GM04503 (cell line): ENCODE measurements at places on chromosomes 5 and 9.

GRCh38 chr5:139951296-139951924 lies 91.7 kb downstream of the NRG2 start:
- DNase-seq, result no peak

DNA sequence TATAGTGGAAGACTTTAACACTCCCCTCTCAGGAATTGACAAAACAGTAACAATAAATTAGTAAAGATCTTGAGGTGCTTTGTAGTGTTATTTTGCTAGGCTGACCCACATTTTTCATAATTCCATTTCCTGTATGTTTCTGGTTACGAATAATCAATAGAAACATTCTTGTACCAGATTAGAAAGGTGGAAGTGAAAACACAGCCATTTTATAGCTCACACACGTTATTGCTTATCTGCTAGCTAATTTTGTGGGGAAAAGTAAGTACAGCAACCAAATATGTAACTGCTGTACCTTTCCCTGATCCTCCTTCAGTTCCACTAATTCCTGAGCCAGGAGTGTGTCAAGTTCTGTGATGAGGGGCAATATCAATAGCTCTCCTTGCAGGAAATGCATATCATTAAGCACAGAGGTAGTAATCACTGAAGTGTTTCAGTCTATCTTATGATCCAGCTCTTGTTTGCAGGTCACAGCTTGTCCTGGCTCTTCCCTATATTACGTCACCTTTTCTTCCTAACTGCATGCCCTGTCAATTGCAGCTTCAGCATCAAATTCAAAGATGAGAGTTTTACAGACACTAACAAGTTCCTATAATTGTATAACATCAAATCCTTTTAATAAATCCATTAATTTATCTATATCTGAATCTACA lies 59.4 kb downstream of the MINAR2 start:
- no peak for DNase-seq

GRCh38 chr9:4973246-4973645 lies 11.8 kb upstream of the JAK2 start:
- no peak for DNase-seq

- no peak for DNase-seq
These were observed 12.7 kb downstream of the FEM1C start for GRCh38 chr5:115531787-115532367.

- DNase-seq, result no peak
These were observed 351.7 kb downstream of the ZNF608 start for GRCh38 chr5:124394700-124395245.

- DNase-seq, result peak; percentile 32
These were observed 27.4 kb upstream of the SAP30L start for GRCh38 chr5:154418344-154418820.

DNA sequence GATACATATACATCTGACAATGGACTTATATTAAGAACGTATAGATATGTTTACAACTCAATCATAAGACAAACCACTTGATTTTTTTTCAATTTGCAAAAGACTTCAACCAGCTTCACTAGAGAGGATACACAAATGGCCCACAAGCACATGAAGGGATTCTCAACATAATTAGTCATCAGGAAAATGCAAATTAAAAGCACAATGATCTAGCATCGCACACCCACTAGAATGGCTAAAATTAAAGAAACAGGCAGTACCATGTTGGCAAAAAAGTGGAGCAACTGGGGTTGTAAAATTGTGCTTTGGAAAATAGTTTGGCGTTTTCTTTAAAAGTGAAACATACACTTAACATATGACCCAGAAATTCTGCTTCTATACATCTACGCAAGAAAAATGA lies 80.0 kb upstream of the TRIO start:
- no peak for DNase-seq

- no peak for DNase-seq
These were observed 195.0 kb downstream of the MAPKAP1 start for GRCh38 chr9:125511789-125512660.

DNA sequence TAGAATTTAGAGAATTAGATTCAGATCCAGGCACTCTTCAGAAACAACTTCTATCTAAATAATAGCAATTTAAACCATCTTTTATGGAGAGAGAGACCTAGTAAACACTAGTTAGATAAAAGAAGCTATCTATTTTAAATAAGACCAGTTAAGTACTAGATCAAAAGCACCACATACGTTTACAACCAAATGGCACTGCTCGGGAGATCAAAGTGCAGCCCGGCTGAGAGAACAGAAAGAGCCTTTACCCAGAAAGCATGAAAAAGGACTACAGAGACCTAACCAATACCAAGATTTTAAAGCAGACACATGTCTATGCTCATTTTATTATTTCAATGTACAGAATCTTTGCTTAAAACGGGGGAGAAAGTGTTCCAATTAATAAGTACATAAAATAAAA lies 30.8 kb downstream of the LIX1 start:
- no peak for DNase-seq

GRCh38 chr9:111720174-111720573 lies 58.8 kb downstream of the GNG10 start:
- DNase-seq, result no peak
